ENCODE measurements at places on chromosomes 1 and 21.
A peak's percentile ranks its signal among the peaks of the same experiment; 100 is the strongest.

- DNase-seq: no peak
Observed at GRCh38 chr1:85225624-85226380, 25.0 kb upstream of the SYDE2 start.

GRCh38 chr1:237789619-237790018 lies 101.1 kb downstream of the ZP4 start:
- DNase-seq: no peak

- no peak for DNase-seq
Observed at GRCh38 chr1:207025146-207025880, 7.2 kb downstream of the C1orf116 start.

DNA sequence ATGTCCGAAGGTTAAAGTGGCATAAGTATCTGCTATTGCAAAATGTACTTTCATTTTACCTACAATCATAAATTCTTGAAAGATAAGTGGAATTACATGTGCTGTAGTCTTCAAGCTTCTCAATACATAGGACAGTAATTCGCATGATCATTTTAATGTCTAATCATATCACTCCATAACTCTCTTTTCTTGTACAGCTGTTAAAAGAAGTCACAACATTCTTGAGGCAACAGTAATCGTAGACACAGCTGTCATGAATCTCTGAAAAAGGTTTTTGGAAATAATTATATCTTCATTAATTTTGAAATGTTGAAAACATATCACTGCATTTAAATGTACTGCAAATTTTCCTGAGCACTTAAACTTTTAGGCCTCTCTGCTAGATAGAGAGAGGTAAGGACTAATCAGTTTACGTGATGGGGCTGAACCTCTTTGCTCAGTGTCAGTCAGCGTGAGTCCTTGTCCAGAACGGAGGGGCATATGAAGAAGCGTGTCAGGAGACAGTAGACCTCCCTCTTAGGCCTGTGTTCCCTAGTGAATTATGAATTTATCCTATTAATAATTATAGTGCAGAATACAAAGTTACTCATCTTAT lies 133.4 kb downstream of the NEK7 start:
- no peak for DNase-seq

DNA sequence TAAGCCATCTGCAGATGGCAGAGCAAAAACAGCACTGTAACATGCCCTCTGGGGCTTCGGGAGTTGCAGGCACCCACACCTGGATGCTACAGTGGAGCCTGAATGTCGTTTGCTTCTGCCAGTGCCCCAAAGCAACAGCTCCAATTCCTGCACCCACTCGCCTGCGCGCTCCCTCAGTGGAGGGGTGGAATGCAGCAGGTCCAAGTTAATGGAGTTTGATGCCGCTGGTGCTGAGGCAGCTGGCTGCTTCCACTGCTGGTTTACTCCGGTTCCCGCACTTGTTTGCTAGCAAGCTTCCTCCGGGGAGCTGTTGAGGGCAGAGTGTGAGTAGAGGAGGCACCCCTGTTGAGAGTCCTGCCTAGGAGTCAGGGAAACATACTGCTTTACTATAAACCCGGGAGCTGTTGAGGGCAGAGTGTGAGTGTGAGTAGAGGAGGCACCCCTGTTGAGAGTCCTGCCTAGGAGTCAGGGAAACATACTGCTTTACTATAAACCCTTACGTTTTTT lies 584.0 kb upstream of the TMPRSS15 start:
- DNase-seq: no peak

- DNase-seq: no peak
Observed at GRCh38 chr21:42547906-42548365, 34.3 kb downstream of the SLC37A1 start.

- DNase-seq: no peak
Observed at GRCh38 chr1:15850471-15851001, 3.0 kb downstream of the SPEN start.

GRCh38 chr21:38075833-38076587 lies 159.8 kb upstream of the KCNJ6 start:
- DNase-seq: no peak

- no peak for DNase-seq
Observed at GRCh38 chr1:59151387-59151761, 145.5 kb upstream of the FGGY start.

DNA sequence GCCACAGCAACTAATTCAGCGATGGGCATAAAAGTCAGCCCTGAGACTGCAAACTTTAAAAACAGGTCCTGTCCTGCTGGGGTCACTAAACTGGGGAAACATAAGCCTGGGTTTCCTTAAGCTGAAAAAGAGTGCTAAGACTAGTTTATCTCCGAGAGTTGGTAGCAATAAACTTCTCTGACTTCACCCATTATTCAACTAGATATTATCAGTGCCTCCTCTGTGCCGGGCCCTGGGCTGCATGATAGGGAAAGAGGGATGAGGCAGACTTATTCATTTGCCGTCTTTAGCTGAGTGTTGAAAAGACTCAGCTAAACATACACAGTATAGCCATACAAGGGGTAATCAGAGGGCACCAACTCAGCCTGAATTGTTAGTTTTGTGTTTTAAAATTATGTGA lies 33.0 kb downstream of the AK2 start:
- DNase-seq: no peak

GRCh38 chr1:44040418-44040817 lies 9.2 kb upstream of the SLC6A9 start:
- DNase-seq: no peak

DNA sequence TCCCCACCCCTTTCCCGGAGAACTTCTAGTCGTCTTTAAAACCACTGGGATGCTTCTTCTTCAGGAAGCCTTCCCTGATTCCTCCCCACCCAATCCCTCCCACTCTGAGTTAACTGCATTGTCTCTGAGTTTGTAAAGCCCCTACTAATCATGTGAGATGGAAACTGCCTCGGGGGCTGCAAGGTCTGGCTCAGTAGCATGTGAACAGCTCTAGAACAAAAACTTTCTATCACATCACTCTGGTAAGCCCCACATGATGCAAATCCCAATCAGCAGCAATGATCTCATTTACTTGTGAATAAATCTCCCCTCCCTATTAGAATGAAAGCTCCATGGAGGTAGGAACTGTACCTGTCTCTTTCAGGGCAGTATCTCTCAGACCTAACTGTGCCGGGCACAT lies 141.0 kb upstream of the JUN start:
- DNase-seq: no peak

GRCh38 chr1:1178794-1179331 lies 5.2 kb downstream of the TTLL10 start:
- DNase-seq: no peak

DNA sequence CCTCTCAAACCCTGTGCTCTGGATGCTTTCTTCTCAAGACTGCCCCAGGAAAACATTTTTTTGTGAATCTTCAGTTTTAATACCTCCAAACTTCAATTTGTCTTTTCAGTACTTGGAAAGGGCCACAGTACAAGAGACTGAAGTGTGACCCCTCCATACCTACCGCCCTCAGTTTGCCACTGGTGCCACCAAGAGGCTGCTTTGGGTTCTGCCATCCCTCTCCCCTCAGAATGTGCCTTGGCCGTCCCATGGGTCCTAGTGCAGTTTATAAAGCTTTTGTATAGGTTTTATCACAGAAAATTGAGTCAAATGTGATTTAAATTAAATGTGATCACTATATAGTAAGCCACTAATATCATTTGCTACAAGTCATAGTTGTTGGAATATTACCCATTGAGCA lies 60.8 kb upstream of the PGD start:
- peak; percentile 67 for DNase-seq

DNA sequence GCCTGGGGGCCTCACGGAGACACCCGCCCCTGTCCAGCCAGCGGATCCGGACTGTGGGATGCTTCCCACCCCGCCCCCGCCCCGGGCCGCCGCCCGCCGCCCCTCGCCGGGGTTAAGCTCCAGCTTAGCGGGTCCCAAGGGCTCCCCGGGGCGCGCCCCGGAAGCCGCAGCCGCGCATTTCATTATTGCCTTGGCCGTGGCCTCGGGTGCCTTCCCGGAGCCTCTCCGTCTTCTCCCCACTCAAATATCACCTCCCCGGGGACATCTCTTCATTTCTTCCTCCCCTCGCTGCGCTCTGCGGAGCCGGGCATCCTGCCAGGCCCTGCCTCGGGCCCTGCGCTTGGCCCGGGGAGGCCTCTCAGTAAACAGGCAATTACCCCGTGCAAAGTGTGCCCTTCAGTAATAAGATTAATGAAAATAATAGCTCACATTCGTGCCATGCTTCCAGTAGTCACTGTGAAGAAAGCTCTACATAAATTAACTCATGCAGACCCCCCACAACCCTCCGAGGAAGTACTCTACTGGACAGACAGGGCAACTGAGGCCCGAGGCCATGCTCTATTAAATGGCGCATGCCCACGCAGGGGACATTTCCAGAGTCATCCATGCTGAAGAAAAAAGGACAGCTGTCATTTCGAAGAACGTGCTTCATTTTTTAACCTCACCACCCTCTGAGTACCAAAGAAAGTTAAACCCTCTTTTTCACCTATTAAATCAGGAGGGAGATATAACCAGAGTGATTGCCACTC lies 49.9 kb upstream of the LAPTM5 start:
- DNase-seq: no peak

GRCh38 chr1:228240411-228241240 lies 32.8 kb downstream of the OBSCN start:
- DNase-seq: no peak

DNA sequence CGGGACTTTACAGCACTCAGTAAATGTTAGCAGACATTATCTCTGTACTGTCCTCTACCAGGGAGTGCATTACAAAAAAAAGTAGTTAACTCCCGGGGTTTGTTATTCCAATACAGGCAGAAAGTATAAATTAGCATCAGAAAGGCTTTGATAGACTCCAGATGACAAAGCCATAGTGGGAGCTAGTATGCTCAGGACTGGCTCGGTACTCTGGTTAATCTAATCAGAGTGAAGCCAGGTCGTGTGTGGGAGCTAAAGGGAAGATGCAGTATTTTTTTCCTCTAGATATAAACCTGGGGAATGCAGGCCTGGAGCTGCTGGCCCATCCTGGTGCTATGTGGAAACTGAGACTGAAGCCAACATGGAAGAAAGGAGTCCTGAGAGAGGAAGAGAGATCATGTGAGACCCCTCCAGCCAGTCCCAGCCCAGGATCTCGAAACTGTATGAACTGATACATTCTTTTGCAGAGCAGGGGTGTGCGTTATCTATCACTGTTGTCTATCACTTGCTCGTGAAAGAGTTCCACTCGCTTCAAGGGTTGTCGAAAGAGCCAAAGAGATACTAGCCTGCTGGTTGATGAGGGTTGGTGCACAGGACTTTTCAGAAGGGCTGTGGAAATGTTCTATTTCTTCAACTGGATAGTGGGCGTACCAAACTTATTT lies 125.8 kb downstream of the PLPP3 start:
- no peak for DNase-seq

- no peak for DNase-seq
Observed at GRCh38 chr1:110506541-110506940, 12.4 kb downstream of the KCNA10 start.

GRCh38 chr1:201376464-201377374 lies 761 bp downstream of the TNNT2 start:
- peak; percentile 72 for DNase-seq

GRCh38 chr1:93723110-93723509 lies 41.5 kb upstream of the BCAR3 start:
- DNase-seq: no peak

DNA sequence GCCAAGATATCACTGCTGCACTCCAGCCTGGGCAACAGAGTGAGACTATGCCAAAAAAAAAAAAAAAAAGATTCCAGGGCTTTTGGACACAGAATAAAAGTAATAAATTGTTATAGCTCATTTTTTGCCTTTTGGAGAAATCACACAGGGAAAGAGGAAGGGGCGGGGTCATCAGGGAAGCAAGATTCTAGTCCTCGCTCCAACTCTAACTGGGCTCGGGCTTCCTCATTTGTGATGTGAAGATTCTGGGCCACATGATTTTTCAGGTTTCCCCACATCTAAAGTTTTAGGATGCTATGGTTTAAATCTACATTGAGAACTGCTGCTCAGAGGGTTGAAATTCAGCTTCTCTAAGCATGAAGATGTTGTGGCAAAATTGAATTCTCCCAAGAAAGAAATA lies 179.3 kb upstream of the PLXNA2 start:
- no peak for DNase-seq

DNA sequence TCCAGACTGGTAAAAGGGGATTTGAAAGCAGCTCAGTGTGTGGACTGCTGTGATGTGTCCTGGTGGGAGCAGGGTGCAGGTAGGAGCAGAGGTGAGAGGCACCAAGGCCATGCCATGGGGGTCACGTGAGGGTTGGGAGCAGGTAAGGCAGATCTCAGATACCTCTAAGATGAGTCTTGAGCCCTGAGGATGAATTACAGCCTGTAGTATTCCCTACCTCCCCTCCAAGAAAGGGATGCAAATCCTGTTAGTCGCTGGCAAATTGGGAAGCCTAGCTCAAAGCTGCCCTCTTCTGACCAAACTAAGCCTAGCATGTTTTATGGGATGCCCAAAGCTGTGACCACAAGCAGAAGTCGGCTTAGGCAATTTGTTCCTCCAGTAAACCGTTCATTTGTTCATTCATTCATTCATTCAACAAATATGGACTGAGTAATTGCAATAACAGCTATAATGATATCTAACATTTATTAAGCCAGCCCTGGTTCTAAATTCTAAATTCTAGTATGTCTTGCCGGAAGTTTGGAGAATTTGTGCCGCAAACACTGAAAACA lies 3.9 kb upstream of the NUAK2 start:
- DNase-seq: peak; percentile 63

GRCh38 chr21:31011412-31011811 lies 26.9 kb downstream of the KRTAP19-8 start:
- no peak for DNase-seq

DNA sequence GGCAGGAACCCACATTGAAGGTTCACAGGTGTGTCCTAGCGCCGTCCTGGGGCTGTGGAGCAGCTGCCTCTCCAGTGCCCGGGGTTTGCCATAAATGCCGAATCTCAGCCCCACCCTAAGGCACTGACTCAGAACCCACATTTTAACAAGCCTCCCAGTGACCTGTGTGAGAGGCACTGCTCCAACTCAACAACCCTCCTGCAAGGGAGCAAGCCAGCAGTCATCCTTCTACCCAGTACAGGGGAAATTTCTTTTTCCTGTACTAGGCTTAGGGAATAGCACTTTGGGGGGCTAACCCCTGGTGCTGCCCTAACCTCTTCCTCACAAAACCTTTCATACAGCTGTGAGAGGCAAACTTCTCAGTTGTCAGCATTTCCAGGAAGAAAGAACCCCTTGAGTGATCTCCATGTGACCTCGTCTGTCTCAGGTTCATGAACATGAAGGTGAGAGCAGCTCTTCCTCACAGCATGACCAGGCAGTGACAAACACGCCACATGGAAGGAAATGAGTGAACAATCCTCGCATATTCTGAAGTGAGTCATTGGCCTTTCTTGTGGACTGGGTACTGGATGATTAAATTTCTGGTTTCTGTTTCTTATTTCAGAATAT lies 11.4 kb upstream of the BCAR3 start:
- DNase-seq: peak; percentile 62

- no peak for DNase-seq
Observed at GRCh38 chr1:78211483-78212092, 165.8 kb downstream of the GIPC2 start.

GRCh38 chr21:43817157-43818086 lies 28.0 kb downstream of the RRP1 start:
- no peak for DNase-seq

GRCh38 chr1:244755673-244756072 lies 79.8 kb upstream of the COX20 start:
- no peak for DNase-seq
